ENCODE measurements at places on chromosomes 1 and 21.

DNA sequence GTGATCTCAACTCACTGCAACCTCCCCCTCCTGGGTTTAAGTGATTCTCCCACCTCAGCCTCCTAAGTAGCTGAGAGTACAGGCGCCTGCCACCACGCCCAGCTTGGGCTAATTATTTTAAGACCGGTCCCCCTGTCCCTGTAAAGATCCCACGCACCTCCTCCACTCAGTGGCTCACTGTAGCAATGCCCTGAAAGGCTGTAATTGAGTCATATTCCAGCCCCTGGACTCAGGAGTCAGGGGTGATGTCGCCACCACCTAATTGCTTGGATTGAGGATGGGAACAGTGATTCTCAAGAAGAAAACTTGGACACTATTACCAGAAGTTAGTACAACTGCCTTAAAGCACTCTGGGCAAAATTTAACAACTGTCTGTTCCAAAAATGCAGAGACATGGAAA, 3.1 kb upstream of the EDARADD start:
- DNase-seq = no peak

DNA sequence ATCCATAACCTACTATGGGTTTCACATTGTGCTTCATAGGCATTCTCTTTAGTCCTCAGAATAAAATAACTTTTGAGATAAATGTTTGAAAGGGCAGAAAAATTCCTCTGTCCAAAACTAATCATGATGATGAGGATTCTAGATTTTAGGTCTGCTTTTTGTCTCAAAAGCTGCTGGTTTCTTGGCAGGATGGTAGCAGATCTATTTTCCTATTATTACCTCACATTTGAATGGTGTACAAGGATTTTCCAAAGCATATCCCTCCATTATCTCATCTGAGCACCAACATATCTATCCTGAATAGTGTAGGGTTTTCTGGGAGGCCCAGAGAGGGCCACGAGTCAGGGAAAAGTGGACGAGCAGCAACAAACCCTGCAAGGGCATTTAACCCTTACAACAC, 201.9 kb downstream of the PLPP3 start:
- no peak for DNase-seq

DNA sequence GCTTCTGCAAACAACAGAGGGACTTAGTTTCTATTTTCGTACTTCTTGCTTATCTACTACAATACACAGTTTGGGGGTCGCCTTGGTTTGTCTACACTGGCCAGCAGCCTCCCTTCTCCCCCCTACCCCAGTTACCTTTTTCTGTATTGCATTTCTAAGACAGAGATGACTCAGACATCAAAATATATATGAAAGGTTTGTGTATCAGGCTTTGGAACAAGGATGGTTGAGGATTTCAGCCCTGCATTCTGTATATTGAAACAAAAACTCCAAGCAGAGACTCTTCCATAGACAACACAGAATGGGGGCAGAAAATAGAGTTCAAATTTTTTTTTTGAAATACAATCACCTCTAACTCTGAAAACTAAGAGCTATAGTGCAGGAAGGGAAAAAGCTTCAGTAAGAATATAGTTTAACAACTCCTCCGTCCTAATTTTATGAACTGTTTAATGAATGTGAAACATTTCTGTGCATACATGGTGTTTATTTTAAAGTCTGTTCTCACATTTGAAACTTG, 1.9 kb downstream of the SAMD13 start:
- DNase-seq = no peak

- no peak for DNase-seq
Measured at GRCh38 chr1:223712194-223712849, at the start of gene CAPN2. TSS of gene CAPN2 (plus strand) at chr1:223712539. CDS start at chr1:223712641, 102 bp downstream.

GRCh38 chr1:110545492-110545891, 26.5 kb upstream of the KCNA10 start:
- no peak for DNase-seq

DNA sequence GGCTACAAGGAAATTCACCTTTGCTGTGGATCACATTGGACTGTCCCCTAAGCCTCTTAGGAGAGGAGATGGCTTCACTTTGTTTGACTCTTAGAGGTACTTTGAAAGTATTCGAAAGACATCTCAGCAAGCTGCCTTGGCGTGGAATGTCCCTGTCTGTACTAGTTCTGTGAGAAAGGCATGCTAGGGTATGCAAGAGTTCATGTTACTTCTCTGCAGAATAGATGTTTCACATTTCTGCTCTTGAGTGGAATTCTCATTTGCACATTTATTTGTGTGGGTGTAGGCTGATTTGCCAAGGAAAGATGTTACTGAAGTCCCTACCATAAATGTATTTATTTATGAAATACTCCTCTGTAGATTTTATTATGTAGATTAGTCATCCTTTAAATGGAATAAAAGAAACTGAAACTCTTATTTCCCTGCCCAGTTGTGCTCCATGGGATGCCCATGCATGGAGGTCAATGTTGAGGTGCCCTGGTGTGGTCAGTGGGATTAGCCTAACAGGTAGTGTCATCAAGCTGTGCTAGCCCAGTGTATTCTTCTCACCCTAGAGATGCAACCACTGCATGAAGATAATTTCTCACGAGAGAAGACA, 13.8 kb downstream of the MIA3 start:
- no peak for DNase-seq

DNA sequence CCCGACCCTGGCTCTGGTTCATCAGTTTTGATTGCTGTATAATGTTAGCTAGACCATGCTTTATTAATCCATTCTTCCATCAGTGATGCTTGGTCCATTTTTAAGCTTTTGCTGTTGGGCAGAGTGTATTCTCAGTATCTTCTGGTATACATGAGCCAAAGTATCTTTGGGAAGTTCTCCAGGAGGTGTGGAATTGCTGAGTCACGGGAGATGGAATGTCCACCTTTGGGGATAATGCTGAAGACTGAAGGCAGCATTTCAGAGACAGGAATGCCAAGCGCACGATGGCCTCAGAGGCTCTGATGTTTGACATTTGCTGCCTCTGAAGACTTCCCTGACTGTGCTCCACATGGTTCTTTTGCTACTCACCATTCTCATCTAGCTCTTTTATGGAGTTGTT, 266.3 kb upstream of the KAZN start:
- DNase-seq = no peak

- no peak for DNase-seq
Measured at GRCh38 chr1:47161298-47162040, 24.2 kb downstream of the CYP4A22 start.

DNA sequence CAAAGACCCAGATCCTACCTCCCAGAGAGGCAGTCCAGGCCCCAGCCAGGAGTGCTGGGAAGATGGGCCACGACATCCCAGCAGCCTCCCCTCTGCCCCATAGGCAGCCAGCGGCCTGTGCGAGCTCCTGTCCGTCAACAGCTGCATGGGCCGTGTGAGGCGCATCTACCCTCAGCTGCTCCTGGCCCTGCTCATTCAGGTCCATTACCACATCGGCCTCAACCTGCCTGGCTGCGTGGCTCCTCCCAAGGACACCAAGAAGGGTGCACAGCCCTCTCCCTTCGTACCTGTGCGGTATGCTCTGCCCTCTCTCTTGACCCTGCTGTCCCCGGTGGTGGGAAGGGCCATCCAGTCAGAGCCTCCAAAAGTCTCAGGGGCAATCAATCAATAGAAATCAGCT, 29.5 kb upstream of the TTC4 start:
- DNase-seq = no peak

DNA sequence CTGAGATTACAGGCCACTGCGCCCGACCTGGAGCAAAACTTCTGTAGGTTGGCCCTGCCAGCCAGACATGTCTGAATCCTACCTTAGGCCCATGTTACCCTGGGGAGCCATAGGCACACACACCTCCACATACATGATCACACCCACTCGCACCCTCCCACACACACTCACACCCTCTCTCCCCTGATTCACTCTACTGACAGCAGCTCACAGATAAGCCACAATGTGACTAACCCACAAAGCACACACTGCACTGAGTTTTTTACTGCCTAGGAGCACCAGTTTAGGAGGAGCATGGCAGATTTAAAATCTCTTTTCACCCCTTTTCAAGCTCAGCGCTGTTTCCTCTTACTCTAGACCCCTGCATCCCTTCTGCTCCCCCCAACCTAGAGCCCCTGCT, 41.7 kb downstream of the SLC30A1 start:
- DNase-seq = no peak

GRCh38 chr1:153395136-153395685, 4.3 kb upstream of the S100A8 start:
- DNase-seq = no peak

DNA sequence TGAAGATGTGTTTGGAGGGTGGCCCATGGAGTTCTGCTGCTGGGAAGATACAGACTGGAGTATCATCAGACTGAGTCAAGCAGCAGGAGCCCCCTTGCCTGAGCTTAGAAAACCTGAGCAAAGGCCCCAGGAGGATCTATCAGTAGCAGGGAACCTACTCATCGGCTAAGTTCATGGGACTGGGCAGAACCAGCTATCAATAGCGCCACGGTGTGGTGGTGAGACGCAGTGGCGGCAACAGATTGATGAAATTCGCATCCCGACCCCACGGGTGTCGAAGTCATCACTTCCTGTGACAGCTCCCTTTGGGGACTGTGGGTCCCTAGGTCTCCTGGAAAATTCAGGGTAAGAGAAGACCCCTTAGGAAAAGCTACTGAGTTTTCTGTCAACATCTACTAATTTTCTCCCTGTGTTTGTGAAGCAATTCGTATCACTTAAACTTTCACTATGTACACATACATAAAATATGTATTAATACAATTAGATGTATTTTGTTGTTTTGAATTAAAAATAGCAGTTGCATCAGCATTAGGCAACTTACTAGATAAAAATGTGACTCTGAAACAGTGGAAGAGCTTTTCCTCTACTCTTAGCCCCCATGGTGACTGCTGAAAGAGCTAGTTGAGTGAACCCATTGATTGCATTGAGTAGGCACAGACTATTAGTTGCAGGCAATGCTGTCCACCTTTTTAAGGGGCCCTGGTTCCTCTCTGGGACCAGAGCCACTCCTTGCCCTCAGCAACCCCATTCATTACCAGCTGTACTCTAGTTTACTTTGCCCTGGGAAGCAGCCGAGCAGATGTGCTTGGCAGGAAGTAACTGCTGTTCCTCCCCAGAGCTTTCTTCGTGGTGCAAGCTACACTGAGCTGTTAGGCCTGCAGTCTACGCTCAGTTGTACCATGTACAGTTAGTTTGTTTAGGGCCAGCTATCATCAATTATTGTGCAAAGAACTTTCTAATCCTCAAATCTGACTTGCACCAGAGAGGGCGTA, 7.3 kb upstream of the CACNA1S start:
- DNase-seq = no peak

DNA sequence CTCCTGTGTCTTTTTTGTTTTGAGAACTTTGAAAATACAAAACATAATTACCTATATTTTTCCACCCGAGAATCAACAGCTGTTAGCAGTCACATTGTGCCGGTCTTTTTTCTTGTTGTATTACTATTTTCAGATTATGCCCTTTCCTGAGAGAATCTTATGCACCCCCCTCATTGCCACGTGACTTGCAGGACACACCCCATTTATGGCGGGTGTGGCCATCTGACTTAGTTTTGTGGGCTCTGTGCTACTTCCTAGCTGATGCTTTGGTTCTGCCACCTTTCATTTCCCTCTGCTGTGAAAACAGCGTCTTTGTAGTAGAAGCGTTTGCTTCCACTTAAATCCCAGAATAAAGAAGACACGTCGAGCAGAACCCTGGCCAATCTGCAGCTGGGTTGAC, 82.8 kb upstream of the SOX13 start:
- no peak for DNase-seq

- DNase-seq = no peak
Measured at GRCh38 chr1:55839626-55840025, 624.5 kb upstream of the USP24 start.

DNA sequence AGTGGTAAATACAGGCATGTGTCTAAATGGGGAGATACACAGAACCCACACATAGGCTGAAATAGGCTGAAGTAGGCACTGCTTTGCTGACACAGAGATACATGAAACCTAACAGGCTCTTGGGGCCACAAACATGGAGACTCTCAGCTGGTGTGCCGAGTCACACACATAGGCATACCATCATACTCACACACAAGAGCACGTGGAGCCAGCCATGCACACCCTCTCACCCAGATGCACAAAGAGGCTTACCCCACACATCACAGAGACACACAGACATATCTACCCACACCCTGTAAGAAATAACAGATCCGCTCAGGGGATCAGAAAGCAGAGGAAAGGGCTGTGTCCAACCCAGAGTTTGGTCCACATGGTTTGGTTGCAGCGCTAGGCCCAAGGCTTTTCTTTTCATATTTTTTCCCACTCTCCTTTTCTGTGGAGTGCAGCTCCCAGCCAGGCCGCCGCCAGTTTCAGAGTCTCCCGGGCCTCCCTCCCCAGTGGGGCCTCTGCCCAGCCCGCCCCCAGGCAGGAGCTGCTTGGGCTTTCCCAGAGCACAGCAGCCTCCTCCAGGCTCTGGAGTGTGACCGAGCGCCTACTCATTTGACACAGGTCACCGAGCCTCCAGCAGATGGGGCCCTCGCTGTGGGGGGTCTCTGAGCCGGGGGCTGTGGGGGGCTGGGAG, 3.9 kb upstream of the POU3F1 start:
- DNase-seq = no peak

GRCh38 chr1:96927125-96927524, 205.5 kb downstream of the PTBP2 start:
- DNase-seq = no peak

DNA sequence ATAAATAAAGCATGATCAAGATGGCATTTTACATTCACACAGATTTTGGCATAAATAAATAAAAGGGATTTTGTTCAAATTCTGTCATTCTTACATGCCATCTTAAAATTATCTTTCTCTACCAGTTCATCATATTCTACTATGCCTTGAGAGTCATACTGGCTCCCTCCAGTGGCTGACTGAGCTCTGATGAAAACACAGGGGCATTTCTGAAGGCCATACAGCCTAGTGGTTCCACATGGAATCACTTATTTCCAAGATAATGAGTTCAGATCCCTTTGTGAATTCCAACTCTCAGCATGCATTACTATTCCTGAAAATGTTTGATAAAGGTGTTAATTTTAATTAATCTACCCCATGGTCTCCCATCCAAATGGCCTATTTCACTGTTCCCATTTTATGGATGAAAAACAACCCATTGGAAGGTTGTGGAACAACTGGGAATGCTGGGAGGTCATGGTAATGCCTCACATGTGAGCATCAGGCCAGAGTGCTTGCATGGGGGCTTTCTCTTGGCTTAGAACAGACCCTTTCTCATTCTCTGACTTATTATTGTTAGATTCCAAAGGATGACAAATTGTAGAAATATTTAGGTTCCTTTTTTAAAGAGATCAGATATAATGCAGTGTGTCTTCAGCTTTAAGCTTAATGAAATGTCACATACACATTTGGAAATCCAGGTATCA, 622.4 kb upstream of the PKN2 start:
- no peak for DNase-seq

DNA sequence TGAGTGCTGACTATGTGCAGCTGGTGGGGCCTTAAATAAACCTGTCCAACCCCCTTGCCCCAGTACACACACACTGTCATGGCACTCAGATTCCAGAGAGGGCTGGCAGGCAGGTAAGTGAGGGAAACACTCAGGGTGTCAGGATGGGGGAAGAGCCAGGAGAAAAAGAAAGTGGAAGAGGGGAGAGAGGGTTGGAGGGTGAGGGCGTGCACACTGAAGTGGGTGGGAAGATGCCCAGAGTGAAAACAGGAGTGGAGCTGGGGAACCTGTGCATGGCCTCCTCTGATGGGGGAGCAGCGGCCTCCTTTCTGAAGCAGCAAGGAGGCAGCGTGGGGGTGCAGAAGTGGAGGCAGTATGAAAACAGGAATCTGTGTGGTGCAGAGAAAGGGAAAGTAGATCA, 160.6 kb upstream of the JUN start:
- no peak for DNase-seq

Data from NCI-H2081 treated with DMSO at 0.1 percent for 48 hours (cell line).